ENCODE measurements at places on chromosomes 11 and 22. TPM values are rescaled to one million over a fixed set of nuclear protein-coding genes. Genes with fewer than 3 reads are reported as not detected.

- no peak overlapping the region for H3K27ac ChIP-seq
- peaks cover 15% of the 10 kb centered on the region for H3K27me3 ChIP-seq
- no peaks in the 10 kb centered on the region for H3K4me1 ChIP-seq
- H3K4me3 ChIP-seq, result no peak overlapping the region
- no peaks in the 10 kb centered on the region for H3K36me3 ChIP-seq
These were observed 82.9 kb downstream of the KCNQ1 start for GRCh38 chr11:2527621-2528291.

DNA sequence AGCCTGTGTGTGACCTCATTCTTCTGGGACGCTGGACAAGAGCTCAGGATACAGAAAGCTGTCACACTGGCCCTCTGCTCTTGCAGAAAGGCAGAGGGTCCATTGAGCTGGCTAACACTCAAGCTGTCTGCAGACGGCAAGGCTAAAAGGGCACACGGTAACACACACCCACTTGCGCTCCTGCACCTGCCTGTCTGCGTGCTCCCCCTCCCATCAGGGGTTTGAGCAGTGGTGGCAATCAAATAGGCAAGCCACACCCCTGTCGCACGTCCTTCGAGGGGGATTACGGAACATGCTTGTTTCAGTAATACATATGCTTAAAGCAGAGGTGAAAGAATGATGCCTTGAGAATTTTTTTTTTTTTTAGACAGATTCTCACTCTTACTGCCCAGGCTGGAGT lies 7.1 kb upstream of the QSER1 start:
- no peaks in the 10 kb centered on the region for H3K36me3 ChIP-seq
- no peak overlapping the region for H3K4me3 ChIP-seq

DNA sequence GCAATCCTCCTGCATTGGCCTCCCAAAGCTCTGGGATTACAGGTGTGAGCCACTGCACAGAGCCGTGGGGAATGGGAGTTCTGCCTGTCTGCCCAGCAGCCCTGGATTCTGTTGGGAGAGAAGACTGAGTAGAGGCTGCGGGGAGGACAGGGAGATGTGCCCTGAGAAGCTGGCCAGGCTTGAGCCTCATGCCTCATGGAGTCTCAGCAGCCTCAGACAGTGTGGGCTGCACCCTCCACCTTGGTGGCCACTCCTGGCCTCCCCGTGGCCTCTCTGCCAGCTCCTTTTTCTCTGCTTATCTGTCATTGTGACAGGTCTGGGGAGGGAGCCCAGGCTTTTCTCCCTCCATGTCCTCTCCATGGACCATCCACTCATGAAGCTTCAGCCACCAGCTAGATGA lies 43.2 kb downstream of the DKK3 start:
- H3K4me3 ChIP-seq, result no peak overlapping the region
- H3K27ac ChIP-seq, result no peak overlapping the region
- H3K27me3 ChIP-seq, result no peaks in the 10 kb centered on the region
- H3K4me1 ChIP-seq, result no peaks in the 10 kb centered on the region
- no peak for DNase-seq

GRCh38 chr22:26643418-26644100 lies 13.8 kb upstream of the MIAT start:
- no peak overlapping the region for H3K27ac ChIP-seq
- no peak overlapping the region for H3K4me3 ChIP-seq
- H3K4me1 ChIP-seq, result peaks cover 20% of the 10 kb centered on the region
- H3K27me3 ChIP-seq, result peaks cover 36% of the 10 kb centered on the region
- no peaks in the 10 kb centered on the region for H3K36me3 ChIP-seq

GRCh38 chr11:24198481-24198880 lies 298.4 kb upstream of the LUZP2 start:
- no peak overlapping the region for H3K4me3 ChIP-seq
- no peak for DNase-seq
- no peaks in the 10 kb centered on the region for H3K27me3 ChIP-seq
- H3K27ac ChIP-seq, result no peak overlapping the region
- H3K36me3 ChIP-seq, result no peaks in the 10 kb centered on the region

DNA sequence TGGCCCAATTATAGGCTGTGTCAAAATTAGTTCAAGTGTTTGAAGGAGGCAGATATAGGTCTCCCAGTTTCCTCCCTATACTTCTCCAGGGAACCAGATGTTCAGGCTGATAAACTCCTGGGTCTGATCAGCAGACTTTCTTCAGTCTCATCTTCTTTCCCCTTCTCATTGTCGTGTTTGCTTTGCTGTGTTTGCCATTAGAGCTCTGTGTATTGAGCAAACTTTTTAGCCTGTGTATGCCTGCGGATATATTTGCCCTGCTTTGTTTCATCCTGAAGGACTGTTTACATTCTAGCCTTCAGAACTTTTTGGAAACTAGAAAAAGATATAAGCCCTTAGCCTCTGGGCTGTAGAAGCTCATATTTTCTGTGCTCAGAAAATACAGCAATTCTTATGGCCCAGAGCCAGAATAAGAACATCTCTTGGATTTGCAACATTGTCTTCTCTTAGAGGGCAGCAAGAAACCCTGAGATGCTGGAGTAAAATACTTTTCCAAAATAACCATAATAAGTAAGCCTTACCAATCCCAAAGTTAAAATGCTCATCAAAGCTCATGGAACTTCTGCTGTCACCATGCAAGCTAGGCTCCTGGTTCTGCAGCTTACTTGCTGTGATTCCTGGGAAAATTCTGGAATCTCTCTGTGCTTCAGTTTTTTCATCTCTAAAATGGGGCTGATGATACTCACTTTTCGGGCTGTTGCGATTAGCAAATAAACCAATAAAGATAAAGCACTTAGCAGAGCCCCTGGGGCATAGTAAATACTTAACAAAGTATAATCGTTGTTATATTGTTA lies 34.1 kb upstream of the ME3 start:
- no peaks in the 10 kb centered on the region for H3K4me1 ChIP-seq
- no peak overlapping the region for H3K27ac ChIP-seq
- DNase-seq, result no peak
- no peak overlapping the region for H3K4me3 ChIP-seq
- H3K27me3 ChIP-seq, result no peaks in the 10 kb centered on the region

DNA sequence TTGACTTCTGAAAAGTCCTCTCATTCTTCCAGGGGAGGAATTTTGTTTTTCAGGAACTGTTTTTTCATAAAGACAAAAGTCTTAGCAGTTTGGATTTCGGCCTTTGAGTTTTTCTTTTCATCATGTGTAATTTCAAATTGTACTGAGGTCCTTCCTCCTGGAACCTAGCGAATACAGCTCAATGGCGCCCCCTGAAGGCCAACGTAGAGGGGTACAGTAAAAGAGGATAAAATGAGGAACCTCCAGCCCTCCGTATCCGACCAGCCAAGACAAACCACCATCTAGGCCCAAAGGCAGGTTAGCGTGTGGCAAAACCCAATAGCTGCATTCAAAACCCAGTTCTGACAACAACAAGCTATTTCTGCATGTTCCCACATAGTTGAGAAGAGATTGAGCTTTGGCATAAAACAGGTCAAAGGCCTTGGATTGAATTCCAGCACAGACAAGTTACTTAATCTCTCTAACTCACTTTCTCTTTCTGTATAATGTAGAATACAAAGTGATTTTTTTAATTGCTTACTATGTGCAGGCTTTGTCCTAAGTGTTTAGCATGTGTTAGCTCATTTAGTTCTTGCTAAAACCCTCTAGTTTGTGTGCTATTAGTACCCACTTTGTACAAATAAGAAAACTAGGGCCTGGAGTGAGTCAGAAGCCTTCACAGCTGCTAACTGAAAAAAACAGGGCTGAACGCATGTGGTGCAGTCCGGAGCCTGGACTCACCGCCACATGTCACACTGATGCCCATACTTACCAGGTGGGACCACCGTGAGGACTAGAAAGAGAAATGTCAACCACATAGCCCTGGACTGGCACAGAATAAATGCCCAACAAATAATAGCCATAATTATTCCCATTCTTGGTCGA lies 43.2 kb upstream of the ETS1 start:
- H3K4me3 ChIP-seq, result peak overlapping the region; percentile 37
- no peaks in the 10 kb centered on the region for H3K27me3 ChIP-seq
- peak overlapping the region; percentile 59 for H3K27ac ChIP-seq
- no peak for DNase-seq

- H3K27ac ChIP-seq, result no peak overlapping the region
- no peaks in the 10 kb centered on the region for H3K27me3 ChIP-seq
- H3K4me3 ChIP-seq, result no peak overlapping the region
- no peak for DNase-seq
- H3K4me1 ChIP-seq, result no peaks in the 10 kb centered on the region
These were observed 921.7 kb downstream of the LRRC4C start for GRCh38 chr11:40537734-40538133.

DNA sequence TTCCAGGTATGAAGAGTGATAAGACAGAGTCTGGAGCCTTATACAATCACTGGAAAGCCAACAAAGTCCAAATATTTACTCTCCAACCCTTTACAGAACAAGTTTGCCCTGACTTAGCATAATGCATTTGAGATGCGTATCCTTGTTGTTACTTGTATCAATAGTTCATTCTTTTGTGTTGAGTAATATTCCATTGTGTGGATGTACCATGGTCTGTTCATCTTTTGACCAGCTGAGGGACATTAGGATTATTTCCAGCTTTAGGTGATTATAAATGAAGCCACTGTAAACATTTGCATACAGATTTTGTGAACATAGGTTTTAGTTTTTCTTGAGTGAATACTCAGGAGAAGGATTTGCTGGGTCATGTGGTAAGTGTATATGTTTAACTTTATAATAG lies 9.7 kb downstream of the SDHAF2 start:
- peaks cover 1% of the 10 kb centered on the region for H3K4me1 ChIP-seq
- H3K4me3 ChIP-seq, result no peak overlapping the region
- no peaks in the 10 kb centered on the region for H3K27me3 ChIP-seq
- no peak for DNase-seq

DNA sequence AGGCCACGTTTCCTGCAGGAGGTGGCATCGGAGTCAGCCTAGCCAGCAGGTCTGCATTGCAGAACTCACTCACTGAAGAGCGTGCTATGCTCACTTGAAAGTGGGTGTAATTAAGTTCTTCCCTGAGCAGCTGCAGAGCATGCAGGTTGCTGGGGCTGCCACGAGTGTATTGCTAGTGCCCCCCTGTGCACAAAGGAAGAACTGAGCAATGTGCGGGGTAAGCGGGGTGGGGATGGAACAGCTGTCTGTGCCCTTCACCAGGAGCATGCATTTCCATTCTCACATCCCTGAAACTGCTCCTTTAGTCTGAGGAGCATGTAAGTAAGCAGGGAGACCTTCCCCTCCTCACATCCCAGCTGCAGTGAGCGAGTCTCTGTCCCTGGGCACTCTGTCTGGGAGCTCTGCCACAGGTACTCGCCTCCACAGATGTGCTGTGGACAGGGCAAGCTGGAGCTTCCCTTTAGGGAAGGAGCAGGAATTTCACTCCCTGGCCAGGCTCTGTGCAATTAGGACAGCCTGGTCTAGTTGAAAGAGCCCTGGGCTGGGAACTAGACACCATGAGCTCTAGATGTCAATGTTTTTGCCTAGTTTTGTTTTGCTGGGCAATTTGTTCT lies 1031.8 kb downstream of the NTM start:
- no peaks in the 10 kb centered on the region for H3K36me3 ChIP-seq
- peak; percentile 79 for DNase-seq
- H3K27ac ChIP-seq, result no peak overlapping the region
- H3K27me3 ChIP-seq, result peaks cover 34% of the 10 kb centered on the region
- peaks cover 2% of the 10 kb centered on the region for H3K4me1 ChIP-seq
- no peak overlapping the region for H3K4me3 ChIP-seq

- no peaks in the 10 kb centered on the region for H3K27me3 ChIP-seq
- H3K27ac ChIP-seq, result no peak overlapping the region
- H3K4me1 ChIP-seq, result no peaks in the 10 kb centered on the region
- DNase-seq, result no peak
These were observed 1233.0 kb downstream of the JRKL start for GRCh38 chr11:97622795-97623194.

GRCh38 chr22:40671796-40672360 lies 7.4 kb upstream of the MCHR1 start:
- H3K27me3 ChIP-seq, result no peaks in the 10 kb centered on the region
- H3K4me1 ChIP-seq, result peaks cover 19% of the 10 kb centered on the region
- H3K36me3 ChIP-seq, result no peaks in the 10 kb centered on the region
- DNase-seq, result no peak
- no peak overlapping the region for H3K27ac ChIP-seq
- H3K4me3 ChIP-seq, result no peak overlapping the region

DNA sequence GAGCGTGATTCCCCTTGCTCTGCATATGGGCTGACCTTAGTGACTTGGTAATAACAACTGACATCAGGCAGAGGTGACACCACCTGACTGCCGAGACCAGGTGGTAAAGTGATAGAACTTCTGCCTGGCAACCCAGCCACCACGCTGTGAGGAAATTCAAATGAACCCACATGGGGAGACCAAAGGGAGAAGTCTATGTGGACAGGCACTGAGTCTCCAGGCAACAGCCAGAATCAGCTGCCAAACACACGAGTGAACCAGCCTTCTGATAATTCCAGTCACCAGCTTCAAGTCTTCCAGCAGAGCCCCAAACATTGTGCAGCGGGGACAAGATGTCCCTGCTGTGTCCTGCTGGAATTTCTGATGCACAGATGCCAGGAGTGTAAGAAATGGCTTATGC lies 29.7 kb downstream of the SPATA19 start:
- no peak overlapping the region for H3K4me3 ChIP-seq
- no peaks in the 10 kb centered on the region for H3K4me1 ChIP-seq
- no peak for DNase-seq

DNA sequence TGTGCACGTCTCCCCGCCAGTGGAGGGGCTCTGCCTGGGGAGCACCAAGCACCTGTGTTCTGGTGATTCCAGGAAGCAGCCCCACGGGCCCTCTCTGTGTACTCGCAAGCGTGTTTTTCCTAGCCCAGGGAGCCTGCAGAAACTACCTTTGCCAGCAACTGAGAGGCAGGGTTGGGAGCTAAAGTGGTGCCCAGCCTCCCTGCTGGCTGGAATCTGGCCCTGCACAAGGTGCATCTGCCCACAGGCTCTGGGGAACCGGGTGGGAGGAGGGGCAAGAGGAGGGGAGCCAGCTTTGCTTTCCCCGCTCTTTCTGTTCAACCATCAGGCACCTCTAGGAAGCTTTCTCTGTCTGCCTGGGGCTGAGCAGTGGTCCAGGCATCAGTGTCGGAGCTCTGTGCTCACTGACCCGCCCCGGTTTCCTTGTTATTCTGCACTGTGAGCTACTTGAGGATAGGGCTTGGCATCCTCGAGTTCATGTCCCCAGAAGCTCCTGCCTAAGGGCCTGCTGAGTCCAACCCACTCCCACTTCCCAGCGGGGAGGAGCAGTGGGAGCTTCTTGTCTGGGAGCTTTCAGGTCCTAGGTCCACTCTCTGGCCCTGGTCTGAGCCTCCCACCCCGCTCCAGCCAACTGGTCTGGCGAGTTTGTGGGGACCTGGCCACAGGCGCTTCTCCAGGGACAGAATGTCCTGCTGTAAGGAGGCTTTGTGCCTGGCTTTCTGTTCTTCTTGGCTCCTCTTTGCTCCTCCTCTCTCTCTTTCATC lies 14.9 kb downstream of the DAGLA start:
- H3K27me3 ChIP-seq, result no peaks in the 10 kb centered on the region
- peaks cover 22% of the 10 kb centered on the region for H3K4me1 ChIP-seq
- peak overlapping the region; percentile 58 for H3K4me3 ChIP-seq
- no peaks in the 10 kb centered on the region for H3K36me3 ChIP-seq

GRCh38 chr11:61654397-61654829 lies 25.8 kb upstream of the DAGLA start:
- no peaks in the 10 kb centered on the region for H3K4me1 ChIP-seq
- peaks cover 12% of the 10 kb centered on the region for H3K27me3 ChIP-seq
- DNase-seq, result no peak
- H3K4me3 ChIP-seq, result no peak overlapping the region
- no peak overlapping the region for H3K27ac ChIP-seq

The MYOD1 gene
- not detected for total RNA-seq

The TOLLIP gene
- total RNA-seq, result 35.9 TPM

The OLFML1 gene
- 33.0 TPM for total RNA-seq

The LMO2 gene
- total RNA-seq, result 2.1 TPM

The PHLDA2 gene
- total RNA-seq, result 3.8 TPM

All from osteoblast (primary cell).